ENCODE measurements at places on chromosomes 3 and 15.

- DNase-seq = no peak
These were observed 213.3 kb upstream of the CFAP20DC start for GRCh38 chr3:59263152-59263551.

DNA sequence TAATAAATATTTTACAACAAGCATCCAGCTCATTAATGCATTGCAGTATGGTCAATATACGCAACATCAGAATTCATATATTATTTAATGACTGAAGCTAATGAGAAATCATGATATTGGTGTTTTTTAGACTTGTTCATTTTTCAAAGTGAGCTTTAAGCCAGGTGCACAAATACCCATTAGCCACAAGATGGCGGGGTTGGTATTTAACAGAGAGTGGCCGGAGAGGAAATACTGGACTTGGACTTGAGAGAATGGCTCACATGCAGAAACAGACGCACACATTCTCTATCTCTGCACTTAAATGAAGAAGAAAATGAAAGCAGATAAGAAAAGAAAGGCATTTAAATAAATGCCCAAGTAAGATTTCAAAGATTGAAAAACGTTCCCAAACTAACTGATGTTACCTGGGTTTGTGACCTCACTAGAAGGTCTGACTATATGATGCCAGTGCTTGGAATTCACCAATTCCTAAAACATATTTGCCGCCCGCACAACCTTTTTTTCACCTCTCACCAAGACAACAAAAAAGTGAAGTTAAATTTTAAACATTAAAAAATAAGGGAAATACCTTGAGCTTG lies 21.2 kb upstream of the CRBN start:
- DNase-seq = peak; percentile 60

GRCh38 chr15:76439542-76439941 lies 103.0 kb downstream of the ISL2 start:
- no peak for DNase-seq

- DNase-seq = no peak
These were observed 320.7 kb downstream of the ZNF621 start for GRCh38 chr3:40845447-40845846.

DNA sequence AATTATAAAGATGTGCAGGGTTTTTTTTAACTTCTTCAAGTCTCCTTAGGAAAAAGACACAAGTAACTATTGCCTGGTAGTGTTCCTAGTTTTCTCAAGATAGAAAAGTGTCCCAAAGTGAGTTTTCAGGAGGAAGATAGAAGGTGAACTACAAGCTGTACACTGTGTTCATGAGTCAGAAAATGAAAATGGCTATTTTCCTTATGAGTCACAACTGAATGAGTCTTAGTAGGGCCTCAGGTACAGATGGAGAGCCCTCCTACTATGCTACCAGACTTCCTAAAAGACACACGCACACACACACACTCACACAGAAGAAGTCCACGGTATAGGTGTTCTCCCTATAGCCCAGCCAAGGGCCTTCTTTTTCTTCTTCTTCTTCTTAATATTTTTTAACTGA lies 3.1 kb downstream of the MYO1E start:
- DNase-seq = peak; percentile 18

DNA sequence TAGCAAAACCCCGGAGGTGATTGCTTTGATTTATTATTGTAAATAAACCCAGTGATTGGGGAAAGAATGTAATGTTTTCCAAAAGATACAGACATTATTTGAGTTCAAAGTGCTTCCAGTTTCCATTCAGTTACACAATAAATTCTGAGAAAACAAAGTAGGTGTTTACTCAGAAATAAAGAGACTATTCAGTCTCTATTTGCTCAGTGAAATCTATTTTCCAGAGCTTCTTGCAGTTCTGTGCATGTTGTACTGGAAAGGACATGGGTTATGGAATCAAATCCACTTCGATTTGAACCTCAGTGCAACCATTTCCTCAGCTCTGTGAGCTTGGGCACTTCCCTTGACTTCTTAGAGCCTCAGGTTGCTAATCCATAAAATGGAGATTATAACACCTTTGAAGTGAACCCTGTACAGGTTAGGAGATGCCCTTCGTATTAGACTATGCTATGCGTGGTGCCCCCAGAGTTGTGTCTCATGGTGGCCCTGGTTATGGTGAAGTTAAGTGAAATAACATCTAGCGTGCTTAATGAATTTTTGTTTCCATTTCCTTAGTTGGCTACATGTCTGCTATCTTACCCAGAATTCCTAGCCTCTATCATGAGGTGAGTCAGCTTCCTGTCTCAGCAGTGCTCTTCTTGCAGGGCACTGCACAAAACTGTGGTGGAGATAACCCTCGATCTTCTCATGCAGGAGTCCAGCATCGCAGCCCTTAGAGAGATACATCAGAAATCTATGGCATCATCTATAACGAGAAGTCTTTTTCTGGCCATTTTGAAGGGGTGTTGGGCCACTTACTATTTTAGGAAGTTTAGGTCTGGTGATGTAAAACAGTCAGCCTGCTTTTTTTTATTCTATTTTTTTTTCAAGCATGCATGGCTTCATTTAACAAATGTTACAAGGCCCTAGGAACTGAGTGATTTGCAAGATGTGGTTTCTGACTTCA lies 97.7 kb downstream of the RPL39L start:
- peak; percentile 64 for DNase-seq

DNA sequence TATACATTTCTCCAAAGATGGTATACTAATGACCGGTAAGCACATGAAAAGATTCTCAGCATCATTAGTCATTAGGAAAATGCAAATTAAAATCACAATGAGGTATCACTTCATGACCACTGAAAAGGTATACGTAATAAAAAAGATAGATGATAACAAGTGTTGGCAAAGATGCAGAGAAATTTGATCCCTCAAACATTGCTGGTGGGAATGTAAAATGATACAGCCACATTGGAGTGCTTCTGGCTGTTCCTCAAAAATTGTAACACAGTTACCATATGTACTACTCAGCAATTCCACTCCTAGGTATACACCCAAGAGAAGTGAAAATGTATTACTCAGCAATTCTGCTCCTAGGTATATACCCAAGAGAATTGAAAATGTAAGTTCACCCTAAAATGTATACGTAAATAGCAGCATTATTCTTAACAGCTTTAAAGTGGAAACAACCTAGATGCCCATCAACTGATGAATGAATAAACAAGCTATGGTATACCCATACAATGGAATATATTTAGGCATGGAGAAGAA lies 25.0 kb upstream of the KY start:
- peak; percentile 36 for DNase-seq

All from EH (cell line).